HFFc6 (cell line): ENCODE measurements at places on chromosomes 16 and 17.

DNA sequence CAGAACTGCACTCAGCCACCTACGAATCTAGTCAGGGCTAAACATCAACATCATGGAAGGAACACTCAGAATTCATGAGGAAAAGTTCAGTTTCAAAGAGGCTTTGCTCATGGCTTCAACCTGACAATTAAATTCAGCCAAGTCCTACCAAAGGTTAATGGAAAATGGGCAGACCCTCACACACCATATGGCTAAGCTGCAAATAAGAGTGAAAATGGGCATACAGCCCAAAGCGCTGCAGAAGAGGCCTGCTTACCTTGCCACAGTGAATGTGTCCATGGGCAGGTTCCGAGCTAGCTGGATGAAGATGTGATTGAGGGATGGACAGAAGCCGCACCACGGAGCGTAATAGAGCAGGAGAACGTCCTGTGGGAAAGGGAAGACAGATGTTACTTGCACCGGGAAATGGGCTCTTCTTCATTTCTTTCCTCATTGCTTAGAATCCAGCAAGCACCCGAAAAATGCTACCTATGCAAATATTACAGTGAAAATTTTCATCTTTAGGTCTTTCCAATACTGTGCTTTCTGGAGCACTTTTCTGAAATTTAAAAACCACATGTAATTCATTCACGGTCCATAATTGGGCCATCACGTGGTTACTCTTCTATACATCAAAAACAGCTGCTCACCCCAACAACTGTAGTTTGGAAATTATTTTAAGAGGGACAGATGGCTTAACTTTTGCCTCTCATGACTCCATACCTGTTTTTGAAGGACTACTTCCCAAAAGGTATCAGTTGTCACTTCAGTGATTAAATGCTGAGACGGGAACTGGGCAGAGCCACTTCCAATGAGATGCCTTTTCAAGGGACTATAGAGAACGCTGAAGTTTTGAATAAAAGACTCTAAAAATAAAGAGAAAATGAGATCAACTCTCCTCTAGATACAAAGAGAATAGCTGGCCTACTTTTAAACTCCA is 19.6 kb downstream of the SNN start:
- no peak for DNase-seq

- DNase-seq, result no peak
Measured at GRCh38 chr17:32349503-32349853, 479 bp upstream of the ZNF207 start.

- no peak for DNase-seq
Measured at GRCh38 chr17:21233581-21234347, 19.4 kb downstream of the NATD1 start.

DNA sequence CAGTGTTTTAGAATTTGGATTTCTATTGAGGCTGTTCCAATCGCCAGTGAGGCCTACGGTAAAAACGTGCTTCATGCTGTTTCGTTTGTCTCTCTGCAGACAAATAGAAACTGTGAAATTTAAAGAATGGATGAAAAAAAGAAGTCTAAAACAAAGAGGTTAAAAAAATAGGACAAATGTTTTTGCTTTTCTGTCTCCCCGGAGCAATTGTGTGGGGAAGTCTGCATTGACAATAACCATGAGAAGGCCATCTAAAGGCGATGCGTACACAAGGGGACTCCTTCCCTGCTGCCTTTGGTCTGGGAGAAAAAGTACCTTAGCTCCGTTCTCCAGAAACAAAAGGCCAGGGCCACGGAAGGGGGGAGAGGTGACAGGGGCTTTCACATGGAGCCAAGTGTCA is 4.6 kb upstream of the ZFHX3 start:
- no peak for DNase-seq

DNA sequence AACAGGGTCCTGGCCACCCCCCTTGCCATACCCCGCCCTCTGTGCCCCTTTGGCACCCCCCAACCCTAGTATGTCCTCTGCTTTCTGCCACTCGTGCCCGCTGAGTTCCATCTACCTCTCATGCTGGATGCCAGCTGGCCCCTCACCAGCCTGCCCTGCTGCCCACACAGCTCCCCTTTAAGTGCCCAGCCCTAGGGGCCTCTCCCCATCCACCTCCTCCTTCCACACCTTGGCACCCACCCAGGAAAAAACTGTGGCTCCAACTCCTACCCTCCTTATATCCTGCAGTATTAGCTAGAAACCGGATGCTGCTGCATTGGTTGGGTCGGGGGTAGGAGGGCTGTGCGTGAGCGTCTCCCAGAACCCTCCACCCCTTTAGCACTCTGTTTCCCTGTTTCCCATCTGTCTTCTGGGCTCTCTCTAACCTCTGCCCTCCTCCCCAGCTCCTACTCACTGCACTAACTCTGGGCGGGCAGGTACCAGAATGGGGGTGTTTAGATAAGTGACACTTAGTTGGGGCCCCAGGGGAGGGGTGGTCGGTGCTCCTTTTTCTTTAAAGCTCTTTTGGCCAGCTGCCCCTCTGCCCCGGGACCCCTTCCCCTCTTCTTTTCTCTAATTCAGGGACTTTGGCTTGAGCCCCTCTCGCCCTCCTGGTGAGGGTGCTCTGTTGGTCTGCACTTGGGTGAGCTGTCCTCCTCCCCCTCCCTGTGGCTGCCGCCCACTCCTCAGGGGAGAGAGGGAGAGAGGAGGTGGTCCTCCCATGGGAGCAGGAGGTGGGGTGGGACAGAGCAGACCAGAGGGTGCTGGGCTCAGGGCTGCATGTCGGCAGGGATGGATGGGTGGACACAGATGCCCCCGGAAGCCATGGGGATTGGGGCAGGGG is 9.9 kb downstream of the NR1D1 start:
- DNase-seq, result no peak

DNA sequence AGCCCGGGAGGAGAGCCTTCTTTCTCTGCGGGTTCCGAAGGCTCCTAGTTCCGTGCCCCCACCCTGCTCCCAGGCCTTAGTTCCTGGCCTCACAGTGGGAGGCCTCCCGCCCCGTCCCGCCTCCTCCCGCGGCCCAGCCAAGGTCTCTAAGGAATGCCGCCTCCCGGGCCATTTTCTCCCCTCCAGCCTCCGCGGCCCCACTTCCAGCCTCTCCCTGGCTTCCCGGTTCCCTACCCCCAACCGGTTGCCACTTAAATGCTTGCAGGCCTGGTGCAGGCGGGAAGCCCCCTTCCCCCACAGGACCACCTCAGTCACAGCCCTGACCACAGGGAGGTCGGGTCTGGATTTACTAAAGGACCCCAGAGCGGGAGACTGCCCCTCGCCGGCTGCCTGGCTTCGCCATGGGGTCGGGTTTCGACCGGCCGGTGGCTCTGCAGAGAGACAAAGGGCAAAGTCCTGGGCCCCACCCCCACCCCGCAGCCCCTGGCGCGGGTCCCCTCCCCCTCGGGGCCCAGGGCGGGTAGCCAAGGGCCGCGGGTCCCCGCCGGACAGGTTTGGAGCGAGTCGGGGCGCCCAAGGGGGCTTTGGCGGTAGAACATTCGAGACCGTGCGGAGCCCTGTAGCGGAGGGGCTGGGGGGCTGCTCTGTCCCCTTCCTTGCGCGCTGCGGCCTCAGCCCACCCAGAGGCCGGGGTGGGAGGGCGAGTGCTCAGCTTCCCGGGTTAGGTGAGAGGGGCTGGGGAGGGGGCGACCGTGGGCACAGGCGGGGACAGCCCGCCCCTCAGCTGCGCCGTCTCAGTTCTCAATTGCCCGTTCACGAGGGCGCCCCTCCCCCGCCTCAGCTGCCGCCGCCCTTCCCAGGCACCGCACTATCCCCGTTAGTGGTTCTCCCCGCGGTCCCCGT is 16.4 kb downstream of the IGF2BP1 start:
- no peak for DNase-seq

GRCh38 chr17:51770027-51770759 is 388.3 kb downstream of the CA10 start:
- no peak for DNase-seq

DNA sequence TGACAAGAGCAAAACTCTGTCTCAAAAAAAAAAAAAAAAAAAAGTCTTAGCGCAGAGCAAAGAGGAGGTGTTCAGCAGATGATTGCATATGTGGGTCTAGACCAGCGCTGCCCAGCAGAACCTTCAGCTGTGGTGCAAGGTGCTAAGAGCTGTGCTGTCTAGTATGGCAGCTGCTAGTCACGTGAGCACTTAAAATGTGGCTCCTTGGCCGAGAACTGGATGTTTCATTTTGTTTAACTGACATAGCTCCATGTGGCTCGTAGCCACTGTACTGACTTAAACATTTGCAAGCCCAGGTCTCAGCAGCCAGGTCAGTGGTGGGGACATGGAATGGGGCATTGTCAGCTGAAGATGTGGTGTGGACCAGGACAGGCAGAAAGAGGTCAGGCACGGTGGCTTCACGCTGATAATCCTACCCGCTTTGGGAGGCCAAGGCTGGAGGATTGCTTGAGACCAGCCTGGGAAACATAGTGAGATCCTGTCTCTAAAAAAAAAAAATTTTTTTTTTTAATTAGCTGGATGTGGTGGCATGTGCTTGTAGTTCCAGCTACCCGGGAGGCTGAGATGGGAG is 9.2 kb downstream of the C1QTNF1 start:
- no peak for DNase-seq

DNA sequence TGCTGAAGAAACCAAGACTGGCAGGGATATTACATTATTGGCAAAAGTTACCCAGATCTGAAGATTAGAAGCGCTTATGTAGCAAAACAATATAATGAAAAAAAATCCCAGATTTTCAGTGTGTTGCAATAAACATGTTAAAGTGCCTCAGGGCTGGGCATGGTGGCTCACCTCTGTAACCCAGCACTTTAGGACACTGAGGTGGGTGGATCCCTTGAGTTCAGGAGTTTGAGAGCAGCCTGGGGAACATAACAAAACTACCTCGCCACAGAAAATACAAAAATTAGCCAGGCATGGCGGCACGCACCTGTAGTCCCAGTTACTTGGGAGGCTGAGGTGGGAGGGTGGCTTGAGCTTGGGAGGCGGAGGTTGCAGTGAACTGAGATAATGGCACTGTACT is 6.8 kb downstream of the ZNF207 start:
- no peak for DNase-seq

- no peak for DNase-seq
Measured at GRCh38 chr17:38967290-38967738, at the start of gene FBXO47. FBXO47 (minus strand) TSS chr17:38967403; CDS start chr17:38963025, 4,378 bp downstream.

GRCh38 chr17:6035801-6036394 is 34.3 kb upstream of the WSCD1 start:
- DNase-seq, result no peak

GRCh38 chr16:8892101-8892575 is 10.0 kb downstream of the LITAFD start:
- DNase-seq, result no peak

DNA sequence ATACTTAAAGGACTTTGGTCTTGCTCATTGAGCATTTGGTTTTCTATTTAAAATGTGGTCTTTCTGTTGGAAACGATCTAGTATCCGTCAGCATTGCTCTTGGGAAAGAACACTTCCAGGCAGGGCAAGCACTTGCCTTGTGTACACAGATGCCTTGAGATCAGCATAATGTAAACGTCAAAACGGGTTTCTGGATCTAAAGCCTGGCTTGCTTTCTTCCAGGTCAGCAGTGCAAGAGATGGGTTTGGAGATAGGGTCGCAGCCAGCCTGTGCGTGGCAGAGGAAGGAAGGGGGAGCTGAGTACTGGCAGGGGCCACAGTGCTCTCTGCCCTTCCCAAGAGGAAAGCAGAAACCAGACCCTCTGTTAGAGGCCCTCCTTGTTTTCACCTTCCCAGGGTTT is 175.5 kb downstream of the LGALS9B start:
- DNase-seq, result no peak

- DNase-seq, result no peak
Measured at GRCh38 chr17:21249086-21249795, 4.0 kb downstream of the NATD1 start.

GRCh38 chr17:7321466-7321865 is 6.3 kb upstream of the GPS2 start:
- no peak for DNase-seq

- no peak for DNase-seq
Measured at GRCh38 chr17:48228720-48229119, 121.2 kb downstream of the SNX11 start.

DNA sequence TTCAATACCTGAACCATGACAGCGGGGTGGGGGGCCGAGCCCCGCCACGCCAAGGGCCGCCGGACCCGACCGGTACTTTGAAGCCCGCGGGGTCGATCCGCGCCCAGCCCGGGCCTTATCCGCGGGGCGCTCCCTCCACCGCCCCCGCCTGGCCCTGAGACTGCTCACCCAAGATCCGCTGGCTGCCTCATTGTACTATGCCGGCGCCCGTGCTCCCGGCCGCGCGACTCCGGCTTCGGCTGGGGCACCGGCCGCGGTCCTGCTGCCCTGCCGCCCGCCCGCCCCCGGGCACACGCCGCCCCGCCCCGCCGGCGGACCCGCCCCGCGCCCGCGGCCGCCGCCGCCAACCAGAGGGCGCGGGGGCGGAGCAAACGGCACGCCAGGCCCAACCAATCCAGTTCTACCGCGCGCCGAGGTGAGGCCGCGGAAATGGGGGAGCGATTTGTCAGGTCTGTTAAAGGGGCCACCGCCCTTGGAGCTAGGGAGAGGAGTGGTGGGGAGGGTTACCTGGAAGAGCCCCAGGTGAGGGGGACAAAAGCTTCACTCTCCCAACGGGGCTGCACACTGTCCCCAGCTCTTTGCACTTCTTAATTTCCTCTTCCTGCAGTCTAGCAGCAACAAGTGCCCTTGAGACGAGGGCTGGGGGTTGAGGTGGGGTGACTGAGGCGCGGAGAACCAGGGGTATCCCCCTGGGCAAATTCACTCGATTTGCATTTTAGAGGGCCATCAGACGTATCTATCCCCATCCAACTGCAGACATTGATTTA is at the start of gene TEX2:
TEX2 (minus strand) TSS at position 261 of the 767 bp plus-strand sequence. CDS start 49,043 bp downstream, outside the sequence.
- DNase-seq, result peak; percentile 65

DNA sequence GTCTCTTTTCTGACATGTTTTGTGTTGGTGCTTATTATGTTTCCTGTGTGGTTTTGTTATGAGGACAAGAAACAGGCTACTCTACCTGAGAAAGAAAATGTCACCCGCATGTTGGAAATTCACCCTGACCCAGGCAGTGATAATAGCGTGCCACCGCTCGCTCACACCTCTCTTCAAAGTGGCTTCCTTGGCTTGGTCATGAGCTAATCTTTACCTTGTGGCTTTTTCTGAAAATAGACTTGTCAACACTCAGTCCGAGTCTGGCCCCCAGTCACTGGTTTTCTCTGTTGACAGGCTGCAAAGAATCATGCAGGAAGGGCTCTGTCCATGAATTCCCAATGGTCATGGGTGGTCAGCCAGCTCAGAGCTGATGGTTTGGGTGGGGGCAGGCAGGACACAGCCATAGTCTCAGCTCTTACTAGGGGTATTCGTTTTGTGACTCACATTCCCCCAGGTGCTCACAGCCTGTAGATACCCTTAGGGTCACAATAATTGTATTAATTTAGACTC is 121.3 kb upstream of the CACNG5 start:
- no peak for DNase-seq
